ENCODE measurements at places on chromosomes 11 and 22. TPM values are rescaled to one million over a fixed set of nuclear protein-coding genes. Genes with fewer than 3 reads are reported as not detected.

Gene TIMM8B
- 49.9 TPM for total RNA-seq

Gene UBQLN3
- total RNA-seq, result not detected

Gene DKK3
- total RNA-seq, result 285 TPM

Gene CADM1
- 4.1 TPM for total RNA-seq

Gene ANKK1
- 0.85 TPM for total RNA-seq

Gene OTOG
- under 0.01 TPM for total RNA-seq

Gene PLEKHB1
- total RNA-seq, result not detected

Gene FAM83F
- total RNA-seq, result 18.1 TPM

Gene P4HA3
- not detected for total RNA-seq

Gene DBX1
- not detected for total RNA-seq

Gene DLG2
- 0.85 TPM for total RNA-seq

Gene POU2AF3
- not detected for total RNA-seq

Gene SEPTIN5
- total RNA-seq, result 4.7 TPM

Gene DUSP8
- total RNA-seq, result 0.96 TPM

Data from tracheal epithelial cell (primary cell).